ENCODE measurements at places on chromosomes 1 and 21.

DNA sequence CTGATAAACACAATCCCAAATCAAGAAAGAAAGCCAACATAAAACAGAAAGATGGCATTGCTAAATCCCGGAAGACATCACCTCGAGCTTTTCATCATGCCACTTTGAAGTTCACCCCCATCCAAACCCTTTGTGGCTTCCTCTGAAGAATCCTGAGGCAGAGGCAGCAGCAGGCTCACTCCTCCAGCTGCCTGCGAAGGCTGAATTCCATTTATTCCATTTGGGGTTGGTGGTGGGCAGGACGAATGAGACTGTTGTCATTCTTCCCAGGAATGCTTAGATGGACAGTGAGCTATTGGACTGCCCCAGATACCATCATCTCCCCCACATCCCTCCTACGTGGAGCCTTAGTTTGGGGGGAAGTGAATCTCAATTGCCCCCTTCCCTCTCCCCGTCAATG lies 437.5 kb downstream of the SMYD3 start:
- DNase-seq: no peak

DNA sequence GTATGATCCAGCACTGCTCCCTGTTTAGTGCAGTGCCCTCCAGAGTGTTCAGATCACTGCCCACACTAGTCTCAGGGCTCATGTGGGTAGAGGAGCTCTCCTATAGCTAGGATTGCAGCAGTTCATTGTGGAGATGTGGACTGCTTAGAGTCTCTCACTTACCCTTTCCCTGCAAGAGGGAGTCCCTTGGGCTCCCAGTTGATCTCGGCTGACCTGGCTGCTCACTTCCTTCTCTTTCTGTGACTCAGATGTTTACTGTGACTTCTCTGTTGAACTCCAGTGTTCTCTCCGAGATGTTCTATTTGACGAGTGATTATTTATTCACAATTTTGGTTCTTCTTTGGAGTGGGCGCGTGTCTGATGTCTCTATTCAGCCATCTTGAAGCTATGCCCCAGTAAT lies 141.9 kb downstream of the PTBP2 start:
- DNase-seq: peak; percentile 17

DNA sequence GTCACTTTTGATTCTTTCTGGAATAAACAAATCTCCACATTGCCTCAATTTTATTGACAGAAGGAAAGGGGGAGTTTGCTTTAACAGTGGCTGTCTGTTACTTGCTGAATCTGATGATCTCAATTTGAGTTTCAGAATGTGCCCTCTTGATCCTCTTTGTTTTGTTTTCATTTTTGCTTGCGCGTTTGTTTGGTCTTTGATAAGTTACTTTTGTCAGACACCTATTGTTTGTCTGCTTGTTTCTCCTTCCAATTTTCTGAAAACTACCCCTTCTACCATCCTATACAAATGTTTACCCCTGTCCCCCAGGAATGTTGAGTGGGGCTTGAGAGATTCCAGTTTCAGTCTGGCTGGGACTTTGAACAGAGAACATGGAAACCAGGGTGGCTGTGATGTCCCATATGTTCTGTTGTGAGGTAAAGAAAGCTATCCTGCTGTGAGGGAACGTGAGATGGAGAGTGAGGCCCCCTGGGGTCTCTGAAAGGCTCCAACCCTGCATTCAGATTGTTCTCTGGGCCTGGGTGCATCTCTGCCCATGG lies 11.8 kb upstream of the XCL2 start:
- DNase-seq: no peak

DNA sequence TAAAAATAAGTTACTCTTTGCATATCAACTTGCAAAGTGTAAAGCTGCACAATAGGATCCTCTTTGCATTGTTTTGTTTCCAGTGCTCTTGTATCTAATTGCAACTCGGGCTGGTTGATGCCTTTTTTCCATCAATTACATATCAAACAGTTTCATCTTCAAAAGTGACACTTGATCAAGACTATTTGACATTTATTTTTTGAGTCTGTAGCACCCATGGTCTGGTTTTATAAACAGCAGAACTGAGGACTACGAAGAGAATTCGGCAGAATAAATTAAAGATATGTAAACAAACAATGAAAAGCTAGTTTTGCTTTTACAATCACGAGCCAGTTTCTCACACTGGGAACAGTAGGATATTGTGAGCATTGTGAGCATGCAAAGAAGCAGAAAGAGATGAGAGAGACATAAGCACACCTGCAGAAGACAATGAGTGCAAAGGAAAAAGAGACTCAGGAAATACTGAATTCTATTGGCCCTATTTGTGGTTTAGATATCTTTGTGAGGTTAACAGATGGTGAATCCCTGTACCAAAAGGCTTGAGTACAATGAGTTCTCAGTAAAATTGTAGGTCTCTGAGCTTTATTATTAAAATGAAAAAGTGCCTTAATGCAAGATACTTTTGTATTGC lies 45.4 kb downstream of the RPL5 start:
- DNase-seq: peak; percentile 55

- no peak for DNase-seq
Measured at GRCh38 chr1:175978476-175978875, 228.6 kb downstream of the COP1 start.

DNA sequence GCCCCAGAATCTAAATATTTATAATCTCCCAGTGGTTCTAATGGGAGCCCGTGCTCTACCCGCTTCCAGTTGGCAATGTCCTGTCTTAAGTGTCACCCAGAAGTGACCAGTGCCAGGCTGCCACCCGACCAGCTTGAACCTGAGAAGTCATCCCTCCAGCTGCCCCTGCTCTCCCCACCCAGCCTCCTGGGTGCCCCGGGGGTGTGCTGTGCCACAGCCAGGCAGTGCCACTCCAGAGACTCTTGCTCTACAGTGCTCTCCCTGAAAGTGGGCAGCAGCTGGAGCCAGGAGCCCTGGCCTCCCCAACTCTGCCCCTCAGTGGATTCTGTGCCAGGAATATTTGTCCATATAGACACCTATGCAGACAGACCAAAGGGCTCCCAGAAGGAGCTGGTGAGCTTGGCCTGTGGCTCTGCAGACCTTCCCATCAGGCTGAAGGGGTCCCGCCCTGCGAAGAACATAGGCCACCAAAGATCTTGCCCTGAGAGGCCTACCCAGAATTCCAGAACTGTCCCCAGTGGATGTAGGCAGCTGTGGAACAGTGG lies 9.0 kb upstream of the EPS8L3 start:
- DNase-seq: no peak

GRCh38 chr1:59880735-59881134 lies 45.8 kb downstream of the CYP2J2 start:
- no peak for DNase-seq

- no peak for DNase-seq
Measured at GRCh38 chr1:67701876-67702275, 16.9 kb downstream of the GADD45A start.

- DNase-seq: peak; percentile 52
Measured at GRCh38 chr1:230186874-230187273, 119.8 kb downstream of the GALNT2 start.

- peak; percentile 83 for DNase-seq
Measured at GRCh38 chr1:24586970-24587820, 31.3 kb downstream of the NCMAP start.

- peak; percentile 60 for DNase-seq
Measured at GRCh38 chr1:27543284-27543683, 53.3 kb upstream of the WASF2 start.

DNA sequence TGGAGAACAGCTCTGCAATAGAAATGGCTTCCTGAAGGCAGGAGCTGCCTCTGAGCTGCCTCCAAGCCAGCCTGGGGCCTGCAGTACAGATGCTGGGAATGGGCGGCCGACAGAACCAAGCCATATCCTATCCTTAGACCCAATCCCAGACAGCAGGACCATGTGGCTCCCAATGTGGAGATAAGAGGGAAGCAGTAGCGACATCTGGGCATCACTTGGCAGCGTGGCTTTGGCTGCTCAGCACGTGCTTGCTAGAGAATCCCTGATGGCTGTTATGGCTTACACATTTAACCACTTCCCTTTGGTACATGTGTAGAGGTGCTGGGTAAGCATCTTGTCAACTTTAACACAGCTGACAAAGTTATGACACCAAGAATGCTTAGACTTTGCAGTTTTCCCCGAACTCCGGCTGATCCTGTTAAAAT lies 87.7 kb downstream of the MAN1C1 start:
- DNase-seq: no peak

DNA sequence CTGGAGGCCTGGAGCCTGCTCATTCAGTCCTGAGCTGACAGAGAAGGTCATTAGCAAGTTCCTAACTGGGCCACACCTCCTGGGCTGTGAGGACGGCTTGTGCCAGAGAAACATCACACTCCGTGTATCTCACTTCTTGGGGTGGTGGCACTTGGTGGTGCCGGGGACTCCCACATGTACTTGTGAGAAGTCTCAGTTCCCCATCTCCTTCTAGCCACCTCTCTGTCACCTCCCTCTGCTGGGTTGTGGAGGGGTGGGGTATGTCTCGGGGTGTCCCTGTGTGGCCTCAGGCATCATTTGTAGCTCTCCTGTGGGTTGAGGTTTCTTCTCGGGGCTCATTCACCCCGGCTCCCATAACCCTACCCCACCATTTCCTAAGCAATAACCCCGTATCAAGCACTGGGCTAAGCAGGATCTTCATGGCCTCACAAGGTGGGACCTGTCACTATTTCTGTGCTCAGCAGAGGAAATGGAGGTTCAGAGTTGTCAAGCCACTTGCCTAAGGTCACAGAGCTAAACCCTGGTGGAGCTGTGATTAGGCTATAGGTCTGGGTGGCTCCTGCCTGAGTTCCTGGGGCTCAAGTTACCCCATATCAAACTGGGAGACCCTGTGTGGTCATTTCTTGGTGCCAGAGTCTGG lies 62.5 kb downstream of the UBIAD1 start:
- no peak for DNase-seq

Data from DMS53 (cell line).